ENCODE measurements at places on chromosomes 4 and X.

DNA sequence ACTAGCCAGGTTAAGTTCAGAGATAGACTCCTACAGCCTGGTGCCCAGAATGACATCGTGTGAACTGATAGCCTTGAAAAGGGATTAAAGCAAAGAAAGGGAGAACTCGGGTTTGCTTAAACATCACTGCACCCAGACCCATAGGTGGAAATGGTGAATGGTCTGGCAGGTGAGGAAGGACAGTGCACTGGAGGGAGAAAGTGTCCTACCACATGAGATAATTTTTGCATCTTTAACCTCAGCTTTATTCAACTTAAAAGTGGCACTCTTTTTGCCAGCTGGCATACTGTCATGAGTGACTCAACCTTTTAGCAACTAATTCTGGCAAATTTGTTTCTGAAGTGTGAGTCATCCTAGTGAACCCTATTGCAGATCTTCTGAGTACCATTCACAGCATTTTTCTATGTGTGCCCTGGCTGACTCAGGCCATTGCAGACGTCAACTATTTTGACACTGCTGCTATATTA is 53.0 kb upstream of the DAPP1 start:
- DNase-seq, result peak; percentile 92

GRCh38 chrX:46433892-46434291 is 111.3 kb downstream of the ZNF674 start:
- DNase-seq, result peak; percentile 64

DNA sequence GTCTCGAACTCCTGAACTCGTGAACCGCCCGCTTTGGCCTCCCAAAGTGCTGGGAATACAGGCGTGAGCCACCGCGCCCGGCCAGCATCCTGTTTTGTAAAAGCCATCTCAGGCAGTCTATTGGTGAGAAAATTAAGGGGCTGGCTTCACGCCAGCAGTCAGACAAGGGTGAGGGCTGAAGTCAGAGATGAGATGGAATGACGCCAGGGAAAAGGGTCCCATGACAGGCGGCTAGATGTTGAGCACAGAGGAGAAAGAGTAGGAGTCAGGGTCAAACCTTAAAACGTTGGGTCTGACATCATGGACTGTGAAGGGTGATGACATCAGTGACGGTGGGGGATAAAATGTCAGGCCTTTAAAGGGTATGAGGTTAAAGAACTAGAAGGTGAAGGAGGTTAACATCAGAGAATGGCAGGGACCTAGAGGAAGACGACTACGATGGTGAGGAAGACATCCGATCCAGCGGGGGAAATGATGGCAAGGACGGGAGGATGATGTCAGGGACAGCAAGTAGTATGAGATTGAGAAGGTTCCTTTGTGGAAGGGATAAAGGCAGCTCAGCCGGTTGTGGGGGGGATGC is 504 bp upstream of the RBM3 start:
- no peak for DNase-seq

DNA sequence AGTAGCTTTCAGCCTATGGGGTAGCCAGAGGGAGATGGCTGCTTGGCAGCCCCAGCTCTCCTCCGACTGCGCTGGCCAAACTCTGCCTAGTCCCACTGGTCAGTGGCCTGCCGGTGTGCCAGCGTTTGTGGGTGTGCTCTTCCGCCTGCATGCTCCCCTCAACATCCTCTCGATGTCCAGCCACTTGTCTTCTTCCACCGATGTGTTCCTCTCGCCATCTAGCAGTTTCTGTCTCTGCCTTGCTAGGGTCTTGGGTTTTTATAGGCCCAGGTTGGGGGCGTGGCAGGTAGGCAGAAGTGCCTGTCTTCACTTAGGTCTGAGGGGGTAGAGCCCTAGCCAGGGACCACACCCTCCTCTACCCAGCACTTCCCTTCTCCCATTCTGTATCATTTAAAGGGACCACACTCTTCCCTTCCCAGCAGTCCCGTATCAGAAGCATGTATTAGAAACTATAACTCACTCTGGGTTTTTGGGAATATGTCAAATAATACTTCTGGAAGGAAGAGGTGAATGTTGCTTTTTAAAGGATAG is 124.4 kb downstream of the KDM6A start:
- no peak for DNase-seq

DNA sequence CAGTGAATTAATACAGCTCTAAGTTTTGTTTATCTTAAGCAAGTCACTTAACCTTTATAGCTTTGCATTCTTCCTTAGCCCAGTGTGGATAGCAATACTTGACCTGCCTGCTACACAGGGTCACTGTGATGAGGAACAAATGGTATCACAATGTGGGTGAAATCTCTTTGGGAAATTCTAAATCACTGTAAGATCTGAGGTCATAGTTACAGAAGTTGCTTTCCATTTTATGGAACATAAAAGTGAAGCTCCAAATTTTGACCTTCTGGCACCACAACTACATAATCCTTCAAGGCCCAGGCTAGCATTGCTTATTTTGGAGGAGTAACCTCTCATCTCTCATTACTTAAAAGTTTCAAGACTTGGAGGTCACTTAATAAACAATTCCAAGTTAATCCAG is 227.7 kb downstream of the USP46 start:
- DNase-seq, result no peak

- DNase-seq, result no peak
These were observed 4.0 kb upstream of the ABLIM2 start for GRCh38 chr4:8162625-8163024.

GRCh38 chr4:74675673-74676279 is 118.5 kb downstream of the BTC start:
- peak; percentile 69 for DNase-seq

GRCh38 chr4:48687313-48688051 is 92.6 kb downstream of the FRYL start:
- DNase-seq, result no peak

DNA sequence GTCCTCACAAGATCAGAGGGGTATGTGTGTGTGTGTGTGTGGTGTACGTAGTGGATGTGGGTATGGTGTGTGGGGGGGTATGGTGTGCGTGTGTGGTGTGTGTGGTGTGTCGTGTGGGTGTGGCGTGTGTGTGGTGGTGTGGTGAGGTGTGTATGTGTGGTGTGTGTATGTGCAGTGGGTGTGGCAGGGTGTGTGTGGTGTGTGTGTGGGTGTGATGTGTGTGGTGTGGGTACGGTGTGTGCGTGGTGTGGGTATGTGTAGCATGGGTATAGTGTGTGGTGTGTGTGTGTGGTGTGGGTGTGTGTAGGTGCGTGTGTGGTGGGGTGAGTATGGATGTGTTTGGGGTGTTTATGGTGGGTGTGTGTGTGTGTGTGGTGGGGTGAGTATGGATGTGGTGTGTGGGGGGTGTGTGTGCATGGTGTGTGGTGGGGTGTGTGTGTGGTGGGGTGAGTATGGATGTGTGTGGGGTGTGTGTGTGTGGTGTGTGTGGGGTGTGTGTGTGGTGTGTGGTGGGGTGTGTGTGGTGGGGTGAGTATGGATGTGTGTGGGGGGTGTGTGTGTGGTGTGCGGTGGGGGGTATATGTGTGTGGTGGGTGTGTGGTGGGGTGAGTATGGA is 182.0 kb downstream of the PALLD start:
- no peak for DNase-seq

GRCh38 chr4:108247387-108248049 is 78.8 kb upstream of the LEF1 start:
- DNase-seq, result no peak

DNA sequence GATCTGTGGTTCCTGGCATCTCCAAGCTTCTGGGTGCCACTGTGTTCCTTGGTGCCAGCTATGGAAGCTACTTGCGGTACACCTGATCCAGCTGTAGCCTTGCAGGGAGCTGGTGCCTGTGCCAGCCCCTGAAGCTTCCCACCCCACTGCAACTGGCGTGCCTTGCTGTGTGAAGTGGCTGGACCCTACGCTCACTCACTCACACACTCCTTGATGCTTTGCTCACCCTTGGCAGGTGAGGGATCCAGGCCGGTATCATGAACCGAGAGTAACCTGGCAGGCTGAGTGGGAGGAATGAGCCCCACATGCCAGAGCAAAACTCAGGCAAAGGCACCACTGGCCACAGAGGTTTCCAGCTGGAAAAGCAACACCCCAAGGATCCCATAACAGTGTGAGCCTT is 31.3 kb upstream of the TEX13C start:
- no peak for DNase-seq

DNA sequence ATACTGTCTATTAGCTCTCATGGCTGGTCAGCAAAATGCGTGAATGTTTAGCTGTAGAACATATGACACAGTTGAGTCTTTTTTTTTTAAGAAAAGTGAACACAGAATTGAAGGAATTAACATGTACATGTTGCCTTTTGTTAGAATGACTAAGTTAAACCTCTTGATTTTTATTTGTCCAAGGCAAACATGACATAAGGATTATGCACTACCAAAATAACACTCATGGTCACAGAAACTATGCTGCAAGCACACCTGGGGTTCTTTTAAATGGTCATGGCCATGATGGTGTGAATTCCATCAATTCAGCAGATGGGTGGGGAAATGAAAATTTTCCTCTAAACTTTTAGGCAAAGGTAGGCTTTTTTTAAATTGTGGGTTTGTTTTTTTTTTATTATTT is 80.1 kb upstream of the CXCL13 start:
- DNase-seq, result no peak

DNA sequence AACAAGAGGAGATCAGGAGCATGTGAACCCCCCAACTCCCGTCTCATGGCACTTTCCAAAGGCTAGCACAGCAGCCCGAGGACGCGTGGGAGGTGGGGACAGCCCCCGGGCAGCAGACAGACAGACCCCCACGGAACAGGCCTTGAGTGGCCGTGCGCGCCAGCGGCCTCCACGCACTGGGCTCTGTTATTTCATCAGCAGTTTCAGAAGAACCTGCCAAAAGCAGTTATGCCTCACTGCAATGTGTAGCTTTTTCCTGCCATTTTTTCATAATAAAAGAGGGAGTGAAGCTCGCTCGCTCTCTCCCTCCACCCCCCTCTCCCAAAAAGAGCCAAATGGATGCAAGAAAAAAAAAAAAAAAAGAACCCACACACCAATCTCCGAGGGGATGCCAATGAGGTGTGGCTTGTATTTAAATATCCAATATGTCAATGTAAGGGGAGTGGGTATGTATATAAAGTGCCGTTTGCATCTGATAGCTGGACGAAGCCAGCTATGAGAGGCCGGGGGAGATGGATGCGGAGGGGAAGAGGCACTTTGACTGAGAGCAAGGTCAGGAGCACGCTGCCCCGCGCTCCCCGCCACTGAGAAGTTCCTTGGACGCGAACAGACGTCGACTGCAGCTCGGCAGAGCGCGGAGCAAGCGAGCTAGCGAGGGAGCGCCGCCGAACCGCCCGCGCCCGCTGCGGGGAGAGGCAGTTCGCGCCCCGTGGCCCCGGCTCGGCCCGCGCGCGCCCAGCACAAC is at the start of gene FGF16:
Gene FGF16 (plus strand): TSS at position 482 of the 745 bp plus-strand sequence. CDS start 286 bp downstream, outside the sequence.
- peak; percentile 7 for DNase-seq

DNA sequence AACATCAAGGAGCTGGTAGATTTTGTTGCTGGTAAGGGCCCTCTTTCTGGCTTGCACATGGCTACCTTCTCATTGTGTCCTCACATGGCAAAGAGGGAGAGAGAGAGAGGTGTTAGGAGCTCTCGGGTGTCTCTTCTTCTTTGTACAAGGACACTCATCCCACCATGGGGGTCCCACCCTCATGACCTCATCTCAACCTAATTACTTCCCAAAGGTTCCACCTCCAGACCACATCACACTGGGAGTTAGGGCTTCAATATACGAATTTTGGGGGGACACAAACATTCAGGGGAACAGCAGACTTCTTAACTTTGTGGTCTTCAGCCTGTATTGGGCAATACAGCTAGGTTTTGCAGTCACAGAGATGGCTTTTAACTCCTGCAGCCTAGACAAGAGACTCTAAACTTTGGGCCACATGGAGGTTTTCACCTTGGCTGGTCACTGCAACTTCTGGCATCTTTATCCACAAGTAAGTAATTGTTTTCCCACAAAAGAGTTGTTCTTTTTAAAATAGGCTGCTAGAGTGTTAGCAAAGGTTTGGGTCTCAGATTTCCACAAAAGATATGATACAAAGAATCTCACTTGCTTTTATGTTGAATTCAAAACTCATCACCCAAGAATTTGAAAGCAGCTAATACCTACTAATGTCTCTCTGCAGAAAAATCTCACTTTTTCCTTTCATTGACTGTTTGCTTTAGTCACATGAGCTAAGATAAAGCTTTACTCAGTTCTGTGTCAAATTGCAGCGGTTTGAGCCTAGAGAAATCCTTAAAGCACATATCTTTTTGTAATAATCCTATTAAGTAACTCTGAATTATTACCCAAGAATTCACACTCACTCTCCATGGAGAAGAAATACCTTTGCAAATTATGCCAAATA is 39.6 kb upstream of the BBS12 start:
- peak; percentile 65 for DNase-seq

DNA sequence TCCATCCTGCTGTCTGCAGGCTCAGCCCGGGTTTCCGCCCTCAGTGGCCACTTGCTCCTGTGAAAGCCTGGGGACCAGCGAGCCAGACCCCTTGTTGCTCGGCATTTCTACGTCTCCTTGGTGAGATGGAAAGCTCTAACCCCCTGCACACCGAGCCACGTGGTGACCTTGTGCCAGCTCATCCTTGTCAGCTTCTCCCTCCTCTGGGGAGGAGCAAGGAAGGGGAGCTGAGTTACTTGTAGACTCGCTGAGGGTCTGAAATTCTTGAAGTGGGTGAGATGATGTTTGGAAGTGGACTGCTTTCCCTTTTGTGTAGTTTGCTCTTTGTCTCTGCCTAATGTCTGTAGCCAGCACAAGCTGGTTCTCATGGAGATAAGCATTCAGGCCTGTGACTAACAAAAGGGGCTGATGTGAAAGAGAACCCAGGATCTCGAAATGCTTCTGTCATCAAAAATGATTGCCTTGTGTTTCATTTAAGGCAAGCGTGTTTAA is 29.3 kb downstream of the RGS12 start:
- DNase-seq, result peak; percentile 75

GRCh38 chr4:19945979-19946380 is 305.7 kb upstream of the SLIT2 start:
- peak; percentile 99 for DNase-seq

GRCh38 chr4:8171266-8171665 is 12.7 kb upstream of the ABLIM2 start:
- no peak for DNase-seq

DNA sequence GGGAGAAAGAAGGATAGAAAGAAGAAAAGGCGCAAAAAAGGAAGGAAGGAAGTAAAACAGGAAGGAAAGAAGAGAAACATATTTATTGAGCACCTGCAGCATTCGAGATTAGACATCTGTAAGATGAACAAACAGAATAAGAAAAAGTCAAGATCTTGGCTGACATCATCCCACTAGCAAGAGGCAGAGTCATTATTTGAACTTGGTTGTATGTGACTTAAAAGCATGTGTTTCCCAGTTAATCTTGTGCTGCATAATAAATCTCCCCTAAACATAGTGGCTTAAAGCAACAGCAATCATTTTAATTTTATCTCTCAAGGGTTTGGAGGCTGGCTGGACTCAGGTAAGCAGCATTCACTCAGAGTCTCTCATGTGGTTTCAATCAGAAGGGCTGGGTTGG is 38.5 kb upstream of the COX7B2 start:
- no peak for DNase-seq

GRCh38 chr4:57763070-57763469 is 652.9 kb upstream of the IGFBP7 start:
- peak; percentile 1 for DNase-seq

GRCh38 chr4:147195386-147195785 is 249.7 kb upstream of the TTC29 start:
- no peak for DNase-seq

Measured in amniotic epithelial cell (primary cell).